Astrocyte (in vitro differentiated cells and primary cell): ENCODE measurements at places on chromosomes 12 and 14.

DNA sequence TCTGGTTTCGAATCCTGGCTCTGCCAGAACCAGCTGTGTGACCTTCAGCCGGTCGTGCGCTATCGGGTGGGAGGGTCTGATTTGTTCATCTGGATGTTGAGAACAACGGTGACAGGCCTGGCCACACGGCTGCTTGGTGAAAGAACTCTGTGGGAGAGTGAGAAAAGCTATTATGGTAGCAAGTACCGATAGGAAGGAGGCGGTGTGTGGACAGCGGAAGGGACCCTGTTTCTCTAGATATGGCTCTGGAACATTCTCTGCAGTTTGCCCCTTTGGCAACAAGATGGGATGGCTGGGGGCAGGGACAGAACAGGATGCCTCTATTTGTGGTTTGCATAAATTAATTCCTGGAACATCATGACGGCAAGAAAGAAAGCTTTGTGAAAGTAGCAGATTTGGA is 347.3 kb downstream of the AACS start:
- H3K36me3 ChIP-seq, result no peaks in the 10 kb centered on the region
- no peaks in the 10 kb centered on the region for H3K27me3 ChIP-seq
- H3K27ac ChIP-seq, result no peak overlapping the region

- peaks cover 6% of the 10 kb centered on the region for H3K4me1 ChIP-seq
- no peak overlapping the region for H3K27ac ChIP-seq
- no peak overlapping the region for H3K4me3 ChIP-seq
These were observed 177.7 kb upstream of the RGS6 start for GRCh38 chr14:71754422-71755095.

GRCh38 chr12:94998326-94998725 is 5.2 kb downstream of the NDUFA12 start:
- H3K4me1 ChIP-seq, result peaks cover 12% of the 10 kb centered on the region
- H3K4me3 ChIP-seq, result no peak overlapping the region
- no peak overlapping the region for H3K27ac ChIP-seq
- H3K36me3 ChIP-seq, result peaks cover 14% of the 10 kb centered on the region
- peak; percentile 33 for DNase-seq

GRCh38 chr12:65534238-65534841 is 255.9 kb downstream of the MSRB3 start:
- no peaks in the 10 kb centered on the region for H3K36me3 ChIP-seq
- DNase-seq, result no peak
- peak overlapping the region; percentile 97 for H3K27ac ChIP-seq
- H3K4me1 ChIP-seq, result peaks cover 64% of the 10 kb centered on the region

DNA sequence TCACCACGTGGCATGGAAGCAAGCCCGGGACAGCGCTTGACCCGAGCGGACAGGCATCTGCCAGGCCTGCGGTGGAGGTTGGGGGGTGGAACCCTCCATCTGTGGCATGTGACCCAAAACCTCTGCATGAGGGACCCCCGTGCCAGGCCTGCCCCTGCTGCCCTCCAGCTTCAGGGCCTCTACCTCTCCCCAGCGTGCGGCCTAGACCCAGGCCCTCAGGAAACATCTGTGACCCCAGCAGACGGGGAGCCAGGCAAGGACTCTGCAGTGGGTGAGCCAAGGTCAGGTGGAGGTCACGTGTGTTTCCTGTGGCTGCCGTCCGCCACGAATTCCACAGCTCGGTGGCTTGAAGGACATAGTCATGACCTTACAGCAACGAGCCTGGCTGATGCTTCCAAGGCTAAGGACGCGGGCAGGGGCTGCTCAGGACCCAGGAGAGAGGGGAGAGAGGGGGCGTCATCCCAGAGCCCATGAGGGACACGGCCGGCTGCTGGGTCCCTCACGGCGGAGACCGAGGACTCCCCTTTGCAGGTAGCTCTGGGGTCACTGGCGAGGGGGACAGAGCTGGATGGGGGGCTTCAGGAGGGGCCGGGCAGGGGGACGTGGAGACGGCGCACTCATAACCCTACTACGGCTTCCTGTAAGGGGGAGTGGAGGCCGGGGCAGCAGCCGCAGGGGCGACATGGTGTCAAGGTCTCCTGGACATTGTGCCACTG is 91.5 kb downstream of the GALNT9 start:
- no peak overlapping the region for H3K27ac ChIP-seq
- no peak overlapping the region for H3K4me3 ChIP-seq
- no peaks in the 10 kb centered on the region for H3K27me3 ChIP-seq
- DNase-seq, result no peak
- no peaks in the 10 kb centered on the region for H3K36me3 ChIP-seq
- H3K4me1 ChIP-seq, result no peaks in the 10 kb centered on the region

- no peaks in the 10 kb centered on the region for H3K4me1 ChIP-seq
- no peak for DNase-seq
- no peaks in the 10 kb centered on the region for H3K36me3 ChIP-seq
- no peak overlapping the region for H3K27ac ChIP-seq
- no peak overlapping the region for H3K4me3 ChIP-seq
These were observed 58.7 kb upstream of the GZMB start for GRCh38 chr14:24692382-24693352.

- H3K4me3 ChIP-seq, result no peak overlapping the region
- no peaks in the 10 kb centered on the region for H3K36me3 ChIP-seq
- peak; percentile 51 for DNase-seq
- no peaks in the 10 kb centered on the region for H3K27me3 ChIP-seq
- peaks cover 14% of the 10 kb centered on the region for H3K4me1 ChIP-seq
These were observed 68.2 kb upstream of the E2F7 start for GRCh38 chr12:77133566-77133965.

- no peaks in the 10 kb centered on the region for H3K36me3 ChIP-seq
- no peak for DNase-seq
- H3K4me3 ChIP-seq, result no peak overlapping the region
- no peaks in the 10 kb centered on the region for H3K27me3 ChIP-seq
- H3K4me1 ChIP-seq, result peaks cover 5% of the 10 kb centered on the region
- H3K27ac ChIP-seq, result no peak overlapping the region
These were observed 62.8 kb downstream of the SYNE3 start for GRCh38 chr14:95453713-95453980.

DNA sequence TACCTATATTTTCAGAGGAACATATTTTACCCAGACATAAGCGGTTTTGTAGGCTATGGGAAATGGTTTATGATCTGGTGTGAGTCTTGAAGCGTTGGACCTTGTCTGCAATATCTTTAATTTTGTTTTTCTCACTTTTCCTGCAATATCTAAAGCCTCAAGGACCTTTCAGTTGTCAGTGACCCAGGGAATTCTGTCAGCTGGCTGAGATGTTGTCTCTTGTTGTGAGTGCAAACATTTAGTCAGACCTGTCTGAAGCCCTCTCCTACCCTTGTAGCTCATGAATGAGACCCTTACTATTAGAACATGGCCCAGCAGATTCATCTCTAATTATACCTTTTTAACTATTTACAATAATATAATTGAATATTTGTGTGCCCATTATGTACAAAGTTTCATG is 53.6 kb downstream of the SPATA7 start:
- H3K36me3 ChIP-seq, result no peaks in the 10 kb centered on the region
- no peak for DNase-seq
- no peak overlapping the region for H3K27ac ChIP-seq
- H3K4me3 ChIP-seq, result no peak overlapping the region
- no peaks in the 10 kb centered on the region for H3K27me3 ChIP-seq

- no peaks in the 10 kb centered on the region for H3K36me3 ChIP-seq
- H3K4me3 ChIP-seq, result no peak overlapping the region
- DNase-seq, result no peak
These were observed 424.8 kb downstream of the RAD51B start for GRCh38 chr14:68244262-68244980.

DNA sequence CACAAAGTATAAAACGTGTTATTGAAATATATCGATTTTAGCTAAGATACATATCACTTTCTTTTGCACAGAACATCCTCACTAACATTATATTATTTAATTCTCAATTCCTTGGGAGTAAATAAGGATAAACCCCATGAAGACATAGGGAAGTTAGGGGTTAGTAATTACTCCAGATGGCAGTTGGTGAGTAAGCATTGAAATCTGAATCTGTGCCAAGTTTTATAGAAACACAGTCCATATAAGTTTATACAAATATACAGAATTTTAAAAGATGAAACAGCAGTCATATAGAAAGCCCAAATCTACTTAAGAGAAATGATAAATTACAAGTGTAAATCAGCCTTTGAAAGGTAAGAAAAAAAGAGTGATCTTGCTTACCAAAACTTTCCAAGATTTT is 200.4 kb upstream of the SYT10 start:
- no peaks in the 10 kb centered on the region for H3K27me3 ChIP-seq
- no peak overlapping the region for H3K27ac ChIP-seq
- H3K4me1 ChIP-seq, result no peaks in the 10 kb centered on the region
- H3K4me3 ChIP-seq, result no peak overlapping the region
- no peaks in the 10 kb centered on the region for H3K36me3 ChIP-seq

DNA sequence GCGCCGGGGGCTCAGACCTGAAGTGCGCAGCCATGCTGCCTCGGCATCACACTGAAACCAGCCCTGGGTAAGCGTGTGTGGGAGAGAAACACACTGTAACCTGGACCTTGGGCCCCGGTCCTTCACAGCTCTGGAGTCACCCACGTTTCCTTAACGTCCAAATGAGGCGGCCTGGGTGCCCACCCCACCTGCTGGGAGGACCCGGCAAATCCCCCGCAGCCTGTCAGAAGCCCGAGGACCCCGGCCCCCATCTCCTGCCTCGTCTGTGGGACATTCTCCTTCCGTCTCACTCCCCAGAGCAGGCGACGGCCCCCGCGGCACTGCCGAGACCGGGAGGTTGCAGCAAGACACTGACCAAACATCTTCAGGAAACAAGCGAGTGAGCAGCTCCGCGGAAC is 66.5 kb upstream of the GALNT9 start:
- no peak overlapping the region for H3K4me3 ChIP-seq
- no peaks in the 10 kb centered on the region for H3K4me1 ChIP-seq
- H3K27me3 ChIP-seq, result peaks cover 4% of the 10 kb centered on the region
- no peak for DNase-seq
- no peak overlapping the region for H3K27ac ChIP-seq

DNA sequence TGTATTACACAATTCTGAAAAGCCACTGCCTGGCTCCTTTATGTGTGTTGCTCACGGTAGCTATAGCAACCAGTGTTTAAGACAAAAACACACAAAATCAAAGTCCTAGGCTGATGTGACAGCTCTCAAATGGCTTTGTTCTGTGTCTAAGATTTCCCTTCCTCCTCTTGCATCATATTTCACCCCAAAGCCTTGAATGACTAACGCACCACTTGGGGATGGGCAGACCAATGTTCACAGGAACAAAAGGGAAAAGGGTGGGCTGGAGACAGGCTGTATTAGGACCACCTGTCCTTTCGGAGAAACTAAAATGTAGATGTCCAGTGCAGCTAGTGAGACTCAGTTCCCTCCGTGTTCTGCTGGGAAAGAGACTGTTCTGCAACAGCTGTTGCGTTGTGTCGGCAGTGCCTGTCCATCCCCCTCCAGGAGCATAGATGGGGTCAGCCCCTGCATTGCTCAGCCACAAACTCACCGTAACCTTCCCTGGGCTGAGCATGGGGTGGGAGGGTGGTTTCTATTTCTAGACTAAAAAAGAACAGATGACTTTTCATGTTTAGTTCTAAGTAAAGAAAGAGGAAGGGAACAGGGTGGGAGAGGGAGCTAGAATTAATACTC is 26.8 kb upstream of the DAAM1 start:
- H3K27ac ChIP-seq, result peak overlapping the region; percentile 88
- peak; percentile 86 for DNase-seq
- H3K4me3 ChIP-seq, result peak overlapping the region; percentile 54
- no peaks in the 10 kb centered on the region for H3K36me3 ChIP-seq
- H3K27me3 ChIP-seq, result no peaks in the 10 kb centered on the region

DNA sequence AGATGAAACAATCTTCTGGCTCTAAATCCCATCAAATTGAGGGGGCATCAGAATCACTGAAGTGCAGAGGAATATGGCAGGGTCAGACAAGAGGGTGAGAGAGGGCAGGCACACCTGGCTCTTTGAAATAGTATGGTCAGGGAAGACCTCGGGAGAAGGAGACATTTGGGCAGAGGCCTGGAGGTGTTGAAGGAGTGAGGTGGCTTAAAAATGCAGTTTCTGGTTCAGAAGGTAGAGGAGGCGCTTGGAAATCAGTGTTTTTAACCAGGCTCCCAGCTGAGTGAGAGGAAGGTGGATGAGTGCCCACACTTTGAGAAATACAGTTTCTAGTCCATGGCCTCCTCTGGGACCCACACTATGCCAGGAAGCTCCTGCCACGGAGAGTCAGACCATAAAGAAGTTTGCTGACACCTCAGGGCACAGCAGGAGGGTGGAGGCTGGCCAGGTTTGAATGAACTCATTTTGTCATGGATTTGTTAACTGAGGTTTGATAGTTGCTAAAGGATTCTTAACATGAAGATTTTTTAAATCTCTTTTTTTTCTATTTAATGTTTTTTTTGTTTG is 20.1 kb downstream of the NID2 start:
- peak; percentile 46 for DNase-seq
- peaks cover 8% of the 10 kb centered on the region for H3K36me3 ChIP-seq
- H3K27ac ChIP-seq, result peak overlapping the region; percentile 40
- H3K27me3 ChIP-seq, result no peaks in the 10 kb centered on the region
- H3K4me1 ChIP-seq, result peaks cover 51% of the 10 kb centered on the region
